ENCODE measurements at places on chromosomes 11 and 22. TPM values are rescaled to one million over a fixed set of nuclear protein-coding genes. Genes with fewer than 3 reads are reported as not detected.

Gene CCDC116
- 0.38 TPM for total RNA-seq

Gene TMEM258
- 95.5 TPM for total RNA-seq

Gene CLTCL1
- 7.1 TPM for total RNA-seq

Gene HBE1
- not detected for total RNA-seq

Gene ELFN2
- 0.02 TPM for total RNA-seq

Gene CABP2
- total RNA-seq: not detected

Gene OR51I1
- not detected for total RNA-seq

Gene TRIM77
- not detected for total RNA-seq

GRCh38 chr11:85712953-85713352 lies 27.0 kb upstream of the CCDC89 start:
- no peak for DNase-seq

DNA sequence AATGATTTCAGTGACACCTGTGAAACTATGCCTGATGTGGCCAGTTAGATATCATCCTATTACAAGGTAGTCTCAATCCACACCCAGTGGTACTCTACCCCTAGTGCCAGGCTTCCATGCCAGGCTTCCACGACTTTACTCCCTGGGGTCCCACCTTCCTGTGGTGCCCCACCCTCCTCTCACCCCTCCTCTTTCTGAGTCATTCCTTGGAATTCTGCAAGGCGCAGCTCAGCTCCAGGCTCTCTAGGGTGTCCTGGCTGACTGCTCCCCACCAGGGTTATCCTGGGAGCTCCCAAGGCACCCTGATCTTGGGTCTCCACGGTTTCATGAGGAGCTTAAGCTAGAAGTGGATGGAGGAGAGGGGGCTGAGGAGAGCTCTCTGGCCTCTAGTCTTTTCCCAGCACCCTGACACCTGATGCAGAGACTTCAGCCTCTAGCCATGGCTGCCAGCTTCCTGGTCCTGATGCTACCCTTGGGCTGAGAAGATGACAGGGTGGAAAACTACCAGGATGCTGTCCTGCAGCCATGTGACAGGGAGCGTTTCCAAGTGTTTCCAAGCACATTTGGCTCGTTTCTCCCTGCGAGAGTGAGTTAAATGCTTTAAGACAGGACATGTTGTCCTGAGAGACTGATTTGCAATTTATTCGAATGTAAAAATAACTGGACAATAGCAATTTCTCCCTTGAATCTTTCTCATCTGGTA lies 1461.2 kb downstream of the TBC1D22A start:
- no peak for DNase-seq

- no peak for DNase-seq
Observed at GRCh38 chr11:7890417-7891172, 40.5 kb downstream of the OR10A6 start.

DNA sequence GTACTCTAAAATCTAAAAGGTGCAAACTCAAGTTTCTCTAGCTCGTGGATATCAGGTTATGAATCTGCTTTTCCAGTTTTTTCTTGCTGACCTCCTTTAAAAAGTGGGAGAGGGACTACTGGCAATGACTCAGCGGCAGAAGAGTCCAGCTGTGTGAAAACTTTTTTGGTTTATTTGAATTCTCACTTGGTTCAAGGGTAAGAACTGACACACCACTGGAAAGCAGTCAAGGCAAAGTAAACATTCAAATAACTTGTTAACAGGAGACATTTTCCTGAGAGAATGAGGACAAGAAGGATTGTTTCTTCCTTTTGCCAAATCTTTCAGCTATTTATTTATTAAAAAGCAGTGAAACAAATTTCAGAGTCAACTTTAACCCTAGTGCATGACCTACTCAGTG lies 36.1 kb downstream of the CDON start:
- no peak for DNase-seq

- DNase-seq: no peak
Observed at GRCh38 chr22:49872347-49872746, 18.7 kb downstream of the ZBED4 start.

DNA sequence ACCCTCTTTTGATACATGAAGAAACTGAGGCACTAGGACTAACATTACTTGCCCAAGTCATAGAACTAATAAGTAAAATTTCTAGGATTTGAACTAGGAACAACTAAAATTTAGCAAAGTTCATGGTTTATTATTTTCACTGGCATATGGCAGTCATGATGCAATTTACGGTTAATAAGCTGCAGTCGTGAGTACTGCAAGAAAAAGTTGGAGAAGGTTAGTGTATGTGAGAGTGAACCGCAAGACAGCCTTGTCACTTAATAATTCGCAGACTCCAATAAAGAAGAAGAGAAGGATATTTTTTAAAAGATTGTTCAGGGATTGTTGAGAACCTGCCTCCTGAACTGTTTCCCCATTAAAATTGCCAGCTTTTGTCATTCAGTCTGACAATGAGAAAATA lies 663.4 kb upstream of the TENM4 start:
- no peak for DNase-seq

GRCh38 chr11:46504817-46505613 lies 88.8 kb downstream of the AMBRA1 start:
- DNase-seq: no peak

DNA sequence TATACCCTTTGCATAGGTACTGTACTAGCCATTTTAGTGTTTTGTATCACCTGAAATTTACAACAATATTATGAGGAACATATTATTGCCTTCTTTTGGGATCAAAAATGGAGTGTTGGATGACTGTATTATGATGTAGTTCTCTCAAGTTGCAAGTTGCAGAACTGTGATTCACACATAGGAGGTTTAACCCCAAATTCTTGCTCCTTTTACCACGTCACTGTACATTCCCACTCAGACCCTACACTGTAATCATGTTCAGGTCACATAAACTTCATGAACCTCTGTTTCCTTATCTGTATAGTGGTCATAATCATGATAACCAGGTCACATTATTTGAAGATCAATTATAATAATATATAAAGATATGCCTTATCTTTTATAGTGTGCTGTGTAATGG lies 925.1 kb upstream of the TENM4 start:
- DNase-seq: no peak

DNA sequence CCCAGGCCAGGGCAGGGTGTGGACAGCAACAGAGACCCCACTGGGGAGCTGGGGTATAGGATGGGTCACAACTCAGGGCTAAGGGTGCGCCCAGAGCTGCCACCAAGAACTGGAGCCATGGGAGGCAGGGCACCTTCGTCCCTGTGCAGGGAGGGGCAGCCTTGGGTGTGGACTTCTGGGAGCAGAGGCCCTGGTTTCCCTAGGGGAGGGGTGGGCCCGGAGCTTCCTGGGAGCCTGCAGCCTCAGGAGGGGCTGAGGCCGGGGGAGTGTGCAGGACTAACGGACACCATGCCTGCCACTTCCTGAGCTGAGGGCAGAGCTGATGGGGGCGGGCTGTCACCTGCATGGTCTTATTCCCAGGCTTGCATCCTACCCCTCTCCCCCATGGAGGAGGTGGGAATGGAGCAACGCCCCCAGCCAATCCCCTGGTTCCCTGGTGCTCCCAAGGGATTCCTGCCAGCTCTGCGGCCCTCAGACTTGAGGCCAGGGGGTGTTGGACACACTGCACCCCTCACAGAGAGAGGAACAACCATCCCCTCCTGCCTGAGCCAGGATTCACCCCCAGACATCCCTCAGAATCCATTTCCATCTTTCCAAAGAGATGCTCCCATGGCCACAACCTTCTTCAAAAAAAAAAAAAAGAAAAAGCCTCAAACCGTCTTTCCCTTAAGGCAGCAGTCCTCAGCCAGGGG lies 225.7 kb downstream of the CTTN start:
- no peak for DNase-seq

- no peak for DNase-seq
Observed at GRCh38 chr22:49512487-49513165, 315.0 kb downstream of the BRD1 start.

DNA sequence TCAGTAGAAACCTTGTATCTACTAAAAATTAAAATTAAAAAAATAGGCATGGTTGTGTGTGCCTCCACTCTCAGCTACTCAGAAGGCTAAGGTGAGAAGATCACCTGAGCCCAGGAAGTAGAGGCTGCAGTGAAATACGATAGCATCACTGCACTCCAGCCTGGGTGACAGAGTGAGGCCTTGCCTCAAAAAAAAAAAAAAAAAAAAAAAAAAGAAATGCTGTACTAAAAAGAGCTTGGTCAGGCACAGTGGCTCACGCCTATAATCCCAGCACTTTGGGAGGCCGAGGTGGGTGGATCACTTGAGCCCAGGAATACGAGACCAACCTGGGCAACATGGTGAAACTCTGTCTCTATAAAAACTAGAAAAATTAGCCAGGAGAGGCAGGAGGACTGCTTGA lies 36.5 kb downstream of the SBF2 start:
- no peak for DNase-seq

GRCh38 chr11:105392556-105392955 lies 217.3 kb upstream of the GRIA4 start:
- DNase-seq: no peak

DNA sequence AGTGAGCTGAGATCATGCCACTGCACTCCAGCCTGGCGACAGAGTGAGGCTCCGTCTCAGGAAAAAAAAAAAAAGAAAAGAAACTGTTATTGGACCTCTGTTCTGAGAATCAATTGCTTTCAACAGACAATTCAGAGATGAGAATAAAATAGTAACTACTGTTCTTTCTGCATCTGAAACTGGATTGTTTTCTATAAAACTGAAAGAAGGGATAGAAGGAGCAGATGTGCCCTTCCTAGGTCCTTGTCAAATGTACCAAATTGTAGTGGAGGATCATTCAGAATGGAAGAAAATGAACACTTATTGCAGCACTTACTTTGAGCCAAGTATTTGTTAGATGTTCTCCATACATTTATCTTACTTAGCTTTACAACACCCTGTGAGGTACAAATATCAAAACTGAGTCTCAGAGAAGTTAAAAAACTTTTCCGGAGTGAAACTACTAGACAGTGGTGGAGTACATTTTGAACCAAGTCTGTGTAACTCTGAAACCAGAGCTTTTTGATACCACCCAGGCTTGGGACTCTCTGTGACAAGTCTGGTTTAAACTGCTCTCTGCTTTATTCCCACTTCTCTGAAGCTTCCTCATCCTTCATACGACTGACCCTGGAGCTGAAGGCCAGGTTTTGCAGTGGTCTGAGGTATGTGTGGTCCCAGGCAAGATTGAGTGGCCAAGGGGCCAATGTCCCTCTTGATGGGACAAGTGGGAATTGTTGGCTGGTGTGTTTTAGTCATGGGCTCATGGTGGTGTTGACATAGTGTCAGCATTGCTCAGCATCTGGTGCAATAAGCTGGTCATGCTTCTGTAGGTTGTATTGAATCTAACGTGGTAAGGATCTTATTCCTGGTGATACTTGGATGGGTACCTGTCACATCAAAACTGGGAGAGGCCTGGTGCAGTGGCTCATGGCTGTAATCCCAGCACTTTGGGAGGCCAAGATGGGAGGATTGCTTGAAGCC lies 48.2 kb upstream of the CCDC134 start:
- DNase-seq: no peak

- no peak for DNase-seq
Observed at GRCh38 chr22:40534379-40535188, 101.9 kb downstream of the MRTFA start.

GRCh38 chr22:36588285-36588684 lies 59.3 kb upstream of the EIF3D start:
- DNase-seq: no peak

DNA sequence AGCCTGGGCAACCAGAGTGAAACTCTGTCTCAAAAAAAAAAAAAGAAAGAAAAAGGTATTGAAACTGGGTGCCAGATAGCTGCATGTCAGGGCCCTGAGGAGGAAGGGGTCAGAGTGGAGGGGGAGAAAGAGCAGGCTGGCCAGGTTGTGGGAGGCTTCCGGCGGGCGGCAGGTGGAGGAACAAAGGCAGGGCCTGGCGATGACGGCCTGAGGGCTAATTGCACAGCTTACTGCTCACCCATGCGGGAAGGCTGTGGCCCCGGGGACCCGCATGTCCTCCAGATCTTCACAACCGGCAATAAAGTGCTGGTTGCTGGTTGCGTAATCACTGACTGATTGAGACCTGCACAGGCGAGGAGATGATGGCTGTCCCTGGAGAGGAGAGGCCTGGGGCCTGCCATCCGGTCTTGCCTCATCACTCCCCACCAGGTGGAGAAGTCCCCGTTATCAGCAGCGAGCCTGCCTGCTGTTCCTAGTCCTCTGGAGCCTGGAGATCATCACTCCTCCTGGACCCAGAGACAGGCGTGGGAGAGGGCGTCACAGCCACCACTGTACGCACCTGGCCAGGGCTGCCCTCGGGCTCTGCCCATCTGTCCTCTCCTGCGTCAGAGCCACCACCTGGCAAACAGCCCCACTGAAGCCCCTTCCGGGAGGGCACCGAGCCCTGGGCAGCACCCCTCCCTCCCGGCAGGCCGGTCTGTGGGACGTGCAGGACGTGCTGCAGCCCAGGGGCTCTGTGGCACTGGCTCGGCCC lies 18.7 kb downstream of the H19 start:
- no peak for DNase-seq

DNA sequence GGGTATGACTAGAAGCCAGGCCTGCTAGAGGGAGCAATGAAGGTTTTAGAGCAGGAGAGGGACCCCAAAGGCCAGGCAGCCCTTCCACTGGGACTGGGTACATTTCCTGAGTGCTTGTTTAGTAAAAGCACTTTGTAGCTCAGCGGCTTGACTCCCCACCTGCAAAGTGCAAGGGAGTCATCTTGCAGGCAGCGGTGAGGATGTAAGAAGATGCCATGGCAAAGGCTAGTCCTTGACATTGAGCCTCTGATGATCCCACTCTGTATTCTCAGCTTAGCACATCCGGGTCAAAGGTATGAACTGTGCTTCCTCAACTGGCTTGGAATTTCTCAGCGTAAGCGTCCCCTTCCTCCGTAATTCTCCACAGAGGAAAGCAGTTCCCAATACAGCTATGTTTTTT lies 3.1 kb upstream of the UBE2L3 start:
- no peak for DNase-seq

DNA sequence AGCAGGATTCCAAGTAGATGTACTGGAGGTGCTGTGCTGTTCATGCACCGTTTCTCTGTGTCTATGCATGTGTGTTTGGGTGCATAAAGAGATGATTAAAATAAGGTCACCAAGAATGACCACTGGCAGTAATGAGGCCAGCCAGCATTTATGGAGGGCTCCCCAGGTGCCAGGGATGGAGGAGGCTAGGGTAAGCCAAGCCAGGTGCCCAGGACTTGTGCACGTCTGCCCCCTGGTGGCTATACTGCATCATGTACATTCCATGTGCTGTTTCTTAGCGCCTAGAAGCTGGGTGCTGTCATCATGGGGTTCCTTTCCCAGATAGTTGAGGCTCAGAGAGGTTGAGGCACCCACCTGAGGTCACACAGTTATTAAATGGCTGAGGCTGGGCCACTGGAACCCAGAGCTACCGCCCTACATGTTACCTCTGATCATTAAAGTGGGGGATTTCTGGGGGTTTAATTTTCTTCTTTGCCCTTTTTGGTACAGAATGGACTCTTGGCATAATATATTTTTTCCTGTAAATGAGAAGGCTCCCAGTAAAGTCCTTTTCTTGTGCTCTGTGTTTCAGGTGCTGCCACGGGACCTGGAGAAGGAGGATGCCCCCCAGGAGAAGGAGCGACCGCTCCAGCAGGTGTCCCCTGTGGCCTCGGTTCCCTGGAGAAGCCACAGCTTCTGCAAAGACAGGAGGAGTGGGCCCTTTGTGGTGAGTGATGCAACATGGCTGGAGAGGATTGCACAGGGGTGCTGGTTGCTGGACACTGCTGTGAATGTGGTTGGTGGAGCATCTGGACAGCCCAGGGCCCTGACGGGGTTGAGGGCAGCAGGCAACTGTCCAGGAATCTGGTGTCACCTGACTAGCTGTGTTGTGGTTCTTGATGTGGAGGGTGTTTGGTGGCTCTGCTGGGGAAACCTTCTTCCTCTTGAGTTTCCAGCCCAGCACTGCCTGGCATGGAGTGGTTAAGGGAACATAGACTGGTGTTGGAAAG lies 96.4 kb downstream of the KIAA1671 start:
- peak; percentile 64 for DNase-seq

GRCh38 chr11:47768101-47768612 lies 1.0 kb upstream of the FNBP4 start:
- peak; percentile 77 for DNase-seq

GRCh38 chr22:24370401-24370800 lies 57.0 kb upstream of the ADORA2A start:
- DNase-seq: no peak
